ENCODE measurements at places on chromosomes 7 and 10.
A peak's percentile ranks its signal among the peaks of the same experiment; 100 is the strongest.

- DNase-seq, result no peak
These were observed 1159.6 kb downstream of the SORCS3 start for GRCh38 chr10:105800641-105801040.

GRCh38 chr7:90552521-90552920, 43.6 kb upstream of the CDK14 start:
- no peak for DNase-seq

DNA sequence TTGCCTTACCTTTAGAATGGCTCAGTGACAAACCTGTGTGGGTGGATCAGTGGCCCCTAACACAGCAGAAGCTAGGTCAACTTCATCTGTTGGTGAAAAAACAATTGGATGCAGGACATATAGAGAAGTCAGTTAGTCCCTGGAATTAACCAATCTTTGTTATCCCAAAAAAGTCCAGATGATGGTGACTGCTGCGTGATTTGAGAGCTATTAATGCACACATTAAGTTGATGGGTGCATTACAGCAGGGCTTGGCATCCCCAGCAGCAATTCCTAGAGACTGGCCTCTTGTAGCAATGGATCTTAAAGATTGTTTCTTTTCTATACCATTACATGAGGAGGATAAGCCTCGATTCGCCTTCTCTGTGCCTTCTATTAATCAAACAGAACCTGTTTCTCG, 33.3 kb downstream of the OR13A1 start:
- DNase-seq, result no peak

- DNase-seq, result no peak
These were observed 563.2 kb downstream of the GALNT17 start for GRCh38 chr7:71695186-71695585.

GRCh38 chr10:36188461-36188860, 546.4 kb upstream of the FZD8 start:
- DNase-seq, result no peak

GRCh38 chr7:1806354-1806753, 136.3 kb downstream of the ELFN1 start:
- no peak for DNase-seq

DNA sequence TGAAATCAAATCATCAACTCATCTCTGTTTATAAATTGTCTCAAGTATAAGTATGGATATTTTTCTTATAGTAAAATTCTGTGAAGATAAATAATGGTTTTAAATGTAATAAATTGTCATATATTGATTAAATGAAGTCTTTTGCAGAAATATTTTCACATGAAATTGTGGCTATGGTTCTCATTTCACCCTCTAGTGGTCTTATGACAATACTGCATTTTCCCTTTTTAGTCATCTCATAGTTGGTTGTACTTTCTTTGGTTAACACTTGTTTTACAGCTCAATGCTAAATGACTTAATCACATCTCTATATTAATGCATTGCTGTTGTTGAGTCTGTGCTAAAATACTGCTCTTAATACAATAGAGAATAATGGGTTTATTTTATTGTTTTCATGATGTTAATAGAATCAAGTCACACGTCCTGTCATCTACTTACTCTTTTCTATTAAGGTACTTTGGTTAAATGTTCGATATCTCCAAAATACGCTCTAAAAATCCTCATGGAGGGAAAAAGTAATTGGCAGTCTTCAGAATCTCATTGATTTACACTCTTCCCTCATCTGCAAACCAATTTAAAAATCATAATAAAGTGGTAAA, 38.0 kb upstream of the CACNA2D1 start:
- DNase-seq, result no peak

GRCh38 chr7:18689551-18689950, 194.0 kb downstream of the HDAC9 start:
- DNase-seq, result no peak

DNA sequence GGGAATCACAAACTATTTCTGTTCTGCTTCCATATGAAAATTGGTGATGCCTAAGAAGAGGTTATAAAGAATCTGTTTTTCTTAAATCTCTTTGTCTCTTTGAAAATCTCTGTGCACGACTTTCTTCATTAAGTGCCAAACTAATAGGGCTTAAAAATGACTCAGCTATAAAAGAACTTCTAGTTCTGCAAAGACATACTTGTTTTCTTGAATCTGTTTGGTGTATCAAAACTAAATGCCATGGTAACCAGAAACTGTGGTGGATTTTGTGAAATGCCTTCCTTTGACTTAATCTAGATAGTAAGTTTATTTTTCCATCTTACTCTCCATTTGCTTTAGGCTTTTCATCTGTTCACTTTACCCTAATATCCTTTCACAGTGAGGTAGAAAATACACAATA, 417.8 kb downstream of the PARD3 start:
- no peak for DNase-seq

- DNase-seq, result no peak
These were observed 19.1 kb downstream of the ATOH7 start for GRCh38 chr10:68212721-68213352.

DNA sequence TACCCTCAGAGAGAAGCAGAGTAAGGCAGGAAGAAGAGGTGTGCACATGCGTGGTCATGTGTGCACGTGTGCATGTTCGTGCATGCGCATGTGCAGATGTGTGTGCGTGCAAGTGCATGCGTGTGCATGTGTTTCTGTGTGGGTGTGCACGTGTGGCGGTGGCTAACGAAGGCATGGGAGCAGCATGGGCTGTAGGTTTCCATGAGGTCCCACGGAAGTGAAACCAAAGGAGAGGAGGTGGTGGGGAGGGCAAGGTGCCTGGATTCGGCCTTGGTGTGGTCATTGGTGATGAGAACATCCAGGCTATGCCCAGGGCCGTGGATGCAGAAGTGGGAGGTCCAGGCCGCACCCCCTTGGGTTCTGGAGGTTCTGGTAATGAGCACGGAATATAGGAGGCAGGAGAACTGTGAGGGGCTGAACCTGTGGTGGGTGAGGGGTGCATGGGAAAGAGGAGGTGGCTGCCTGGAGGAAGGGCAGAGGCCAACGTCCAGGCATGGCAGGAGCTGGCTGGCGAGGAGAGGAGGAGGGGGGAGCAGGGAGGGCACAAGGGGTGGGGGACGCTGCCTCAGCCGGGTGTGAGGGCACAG, 2.4 kb upstream of the INPP5A start:
- peak; percentile 11 for DNase-seq

DNA sequence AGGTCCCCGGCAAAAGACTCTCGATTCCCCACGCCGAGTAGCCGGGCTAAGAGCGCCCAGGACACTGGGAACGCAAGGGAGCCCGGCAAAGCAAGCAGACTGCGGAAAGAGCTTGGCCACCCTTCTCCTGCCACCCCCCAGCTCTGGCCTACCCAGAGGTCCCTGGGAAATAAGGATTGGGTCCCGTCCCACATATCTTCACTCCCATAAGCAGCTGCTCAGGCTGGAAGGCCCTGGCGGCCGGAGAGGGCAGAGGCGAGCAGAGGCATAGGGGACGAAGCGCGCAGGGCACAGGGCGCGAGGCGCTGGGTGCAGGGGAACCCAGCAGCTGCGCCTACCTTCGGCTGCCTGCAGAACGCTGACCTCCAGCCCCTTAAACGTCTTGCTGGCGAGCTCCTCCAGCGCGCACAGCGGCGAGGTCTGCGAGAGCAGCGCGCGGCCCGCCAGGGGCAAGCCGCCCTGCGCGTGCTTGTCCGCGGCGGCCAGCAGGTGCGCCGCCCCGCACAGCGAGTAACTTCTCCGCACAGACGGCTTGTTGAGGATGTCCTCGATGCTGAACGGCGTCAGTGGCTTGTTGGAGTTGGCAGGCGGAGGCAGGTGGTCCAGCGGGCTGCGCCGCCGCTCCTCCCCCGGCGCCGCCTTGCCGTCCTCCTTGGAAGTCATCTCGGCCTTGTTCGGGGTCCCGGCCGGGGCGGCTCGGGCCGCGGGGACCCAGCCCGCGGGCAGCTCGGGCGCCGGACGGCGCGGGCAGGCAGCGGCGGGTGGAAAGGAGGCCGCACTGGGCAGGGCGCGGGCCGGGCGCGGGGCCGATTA, 904 bp downstream of the LBX1 start:
- DNase-seq, result no peak

GRCh38 chr10:75035975-75036708, 75.3 kb upstream of the SAMD8 start:
- DNase-seq, result no peak

GRCh38 chr10:17385066-17385465, 69.3 kb downstream of the ST8SIA6 start:
- DNase-seq, result no peak

DNA sequence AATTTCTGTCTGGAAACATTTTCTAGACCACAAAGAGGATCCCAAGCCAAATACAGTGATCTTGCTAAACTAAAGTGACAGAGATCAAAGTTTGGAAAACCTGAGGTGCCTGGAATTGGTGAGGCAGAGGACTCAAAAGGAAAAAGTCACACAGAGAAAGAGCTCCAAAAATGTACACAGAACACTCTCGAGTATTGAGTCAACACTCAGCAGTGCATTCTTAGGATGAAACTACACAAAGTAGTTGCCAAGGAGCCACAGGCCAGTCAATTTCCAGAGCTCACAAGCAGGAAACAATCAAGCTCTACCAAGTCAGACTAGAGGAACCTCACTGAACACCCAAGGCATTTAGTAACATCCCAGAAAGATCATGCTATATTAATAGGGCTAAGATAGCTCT, 61.3 kb downstream of the MICU1 start:
- DNase-seq, result no peak

- DNase-seq, result no peak
These were observed 10.7 kb downstream of the LIPM start for GRCh38 chr10:88813200-88813599.

GRCh38 chr7:101386558-101387231, 24.0 kb downstream of the COL26A1 start:
- DNase-seq, result no peak

DNA sequence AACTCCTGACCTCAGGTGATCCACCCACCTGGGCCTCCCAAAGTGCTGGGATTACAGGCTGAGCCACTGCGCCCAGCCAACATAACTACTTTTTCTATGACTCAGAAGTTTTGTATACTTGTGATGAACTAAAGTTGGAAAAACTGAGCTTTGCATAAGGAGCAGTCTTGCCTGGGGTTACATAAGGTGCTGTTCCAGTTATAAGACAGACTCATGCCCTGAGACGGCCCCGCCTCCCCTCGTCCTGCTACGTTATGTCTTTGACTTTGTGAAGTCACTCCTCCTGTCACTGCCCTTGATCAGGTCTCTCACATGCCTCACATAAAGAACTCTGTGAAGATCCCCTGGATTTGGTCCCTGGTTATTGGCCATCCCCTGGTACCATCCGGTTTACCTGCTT, 40.4 kb upstream of the OPN4 start:
- no peak for DNase-seq

DNA sequence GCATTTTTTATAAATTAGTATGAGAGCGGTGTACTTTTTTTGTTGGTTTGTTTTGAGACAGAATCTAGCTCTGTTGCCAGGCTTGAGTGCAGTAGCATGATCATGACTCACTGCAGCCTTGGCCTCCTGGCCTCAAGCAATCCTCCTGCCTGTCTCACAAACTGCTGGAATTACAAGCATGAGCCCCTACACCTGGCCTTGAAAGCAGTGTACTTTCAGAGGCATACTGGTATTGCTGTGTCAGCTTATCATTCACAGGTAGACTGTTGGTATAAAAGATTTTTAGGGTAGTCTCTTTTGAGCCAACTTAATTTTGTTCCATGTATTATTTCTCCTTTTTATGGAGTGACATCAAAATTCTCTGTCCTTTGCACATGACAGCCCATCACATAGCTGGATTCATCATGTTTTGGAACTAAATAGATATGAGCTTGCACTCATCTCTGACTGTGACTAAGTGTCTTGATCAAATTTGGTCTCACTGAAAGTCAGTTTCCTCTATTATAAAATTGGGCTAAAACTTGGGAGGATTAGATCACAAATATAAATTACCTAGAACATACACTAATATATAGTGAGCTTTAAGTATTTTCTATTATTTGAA, 12.4 kb downstream of the GNAT3 start:
- DNase-seq, result no peak

- peak; percentile 47 for DNase-seq
These were observed 48.4 kb downstream of the SHH start for GRCh38 chr7:155763691-155764437.

DNA sequence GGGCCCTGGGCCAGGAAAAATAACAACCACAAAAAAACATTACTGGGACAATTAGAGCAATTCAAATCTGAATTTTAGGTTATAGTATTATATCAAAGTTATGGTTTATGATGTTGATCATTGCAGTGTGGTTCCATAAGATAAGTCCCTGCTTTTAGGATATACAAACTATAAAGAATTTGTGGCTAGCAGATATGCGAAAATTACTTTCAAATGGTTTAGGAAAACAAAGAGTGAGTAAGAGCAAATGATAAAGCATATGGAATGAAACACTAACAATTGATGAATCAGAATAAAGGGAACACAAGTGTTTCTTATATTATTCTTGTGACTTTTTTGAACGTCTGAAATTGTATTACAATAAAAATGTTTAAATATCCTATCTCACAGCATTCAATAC, 64.4 kb upstream of the HECTD2 start:
- DNase-seq, result no peak

DNA sequence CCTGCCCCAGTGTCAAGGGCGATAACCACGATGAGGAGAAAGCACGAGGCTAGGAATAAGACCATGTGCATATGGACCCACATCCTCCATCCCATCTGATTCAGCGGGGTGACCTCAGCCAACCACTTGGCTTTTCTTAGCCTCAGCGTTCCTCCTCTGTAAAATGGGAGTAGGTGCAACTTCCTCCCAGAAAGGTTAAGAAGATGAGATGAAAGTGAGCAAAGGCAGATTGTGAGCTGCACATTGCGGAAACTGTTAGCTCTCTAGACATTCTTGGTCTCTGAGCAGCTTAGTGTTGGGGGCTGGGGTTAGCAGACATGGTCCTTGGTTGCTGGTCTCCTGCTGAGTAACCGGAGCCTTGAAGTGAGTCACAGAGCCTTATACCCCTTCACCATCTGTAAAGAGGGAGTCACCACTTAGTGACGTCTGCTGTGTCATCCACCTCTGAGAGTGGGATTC, 497.3 kb upstream of the GALNT17 start:
- no peak for DNase-seq

- no peak for DNase-seq
These were observed 18.9 kb upstream of the OPN4 start for GRCh38 chr10:86635402-86635801.

DNA sequence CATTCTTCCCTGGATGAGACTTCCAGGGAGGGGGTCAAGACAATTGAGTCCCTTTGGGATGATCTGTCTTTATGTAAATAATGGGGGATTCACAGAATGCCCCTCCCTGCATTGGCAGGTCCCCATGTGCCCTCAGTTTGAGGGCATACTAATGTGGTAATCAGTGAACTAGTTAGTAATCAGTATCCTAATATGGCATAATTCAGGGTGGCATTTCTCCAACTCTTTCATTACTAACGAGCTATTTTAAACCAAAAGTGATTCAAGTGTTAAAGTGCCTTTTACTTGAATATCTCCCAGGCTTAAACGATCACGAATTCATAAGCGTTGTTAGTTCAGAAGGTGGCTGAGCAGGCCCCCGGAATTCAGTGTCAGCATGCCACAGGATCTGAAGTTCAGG, 1.6 kb upstream of the DNAJB6 start:
- DNase-seq, result no peak

DNA sequence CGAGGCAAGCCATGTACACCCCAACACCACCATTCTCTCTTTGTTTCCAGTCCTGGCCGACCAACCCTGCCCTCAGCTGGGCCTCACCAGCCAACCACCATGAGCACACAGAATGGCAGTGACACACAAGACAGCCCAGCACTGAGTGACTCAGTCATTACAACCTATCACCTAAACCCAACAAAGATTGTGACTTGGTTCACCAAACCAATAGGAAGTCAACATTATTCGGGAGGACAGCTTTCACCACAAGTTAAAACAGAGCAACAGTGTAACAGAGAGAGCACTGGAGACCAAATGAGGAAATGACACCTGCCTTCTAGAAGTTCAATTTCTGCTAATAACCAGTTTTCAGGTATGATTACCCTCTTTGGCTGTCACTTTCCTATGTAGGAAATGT, 72.1 kb downstream of the DNMBP start:
- no peak for DNase-seq

Data from CD4-positive, alpha-beta T cell treated with Interleukin-15 for 1 hour (primary cell).